ENCODE measurements at places on chromosomes 5 and 9.

DNA sequence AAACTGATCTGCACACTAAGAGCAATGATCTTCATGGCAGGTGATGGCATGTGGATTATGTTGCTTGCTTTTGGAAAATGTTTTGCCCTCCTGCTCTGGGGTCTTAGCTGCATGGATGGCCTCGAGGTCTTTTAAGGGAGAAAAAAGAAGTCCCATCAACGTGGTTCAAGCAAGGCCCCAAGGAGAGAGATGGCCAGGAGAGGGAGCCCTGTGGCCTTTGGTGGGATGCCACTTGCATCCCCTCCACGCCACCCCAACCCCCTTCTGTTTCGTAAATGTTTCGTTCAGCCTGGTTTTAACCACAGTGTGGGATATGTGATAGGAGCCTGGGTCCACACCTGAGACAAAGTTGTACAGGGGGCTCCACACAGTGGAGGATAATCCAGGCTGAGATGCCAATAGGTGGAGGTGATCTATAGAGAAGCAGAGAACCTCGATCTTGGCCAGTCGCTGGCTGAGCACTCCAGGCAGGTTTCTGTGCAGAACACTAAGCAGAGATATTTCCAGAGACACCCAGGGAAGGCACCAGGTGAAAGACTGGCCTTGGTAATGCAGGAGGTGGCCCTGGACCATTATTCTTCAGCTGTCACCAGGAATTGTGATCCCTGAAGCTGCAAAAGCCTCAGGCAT, 25.8 kb upstream of the FRRS1L start:
- DNase-seq = no peak

- DNase-seq = no peak
Observed at GRCh38 chr5:44568519-44568918, 179.3 kb upstream of the FGF10 start.

GRCh38 chr9:93415176-93415690, 36.3 kb upstream of the FAM120A start:
- DNase-seq = no peak

- DNase-seq = no peak
Observed at GRCh38 chr9:722388-722980, 119.0 kb upstream of the DMRT1 start.

DNA sequence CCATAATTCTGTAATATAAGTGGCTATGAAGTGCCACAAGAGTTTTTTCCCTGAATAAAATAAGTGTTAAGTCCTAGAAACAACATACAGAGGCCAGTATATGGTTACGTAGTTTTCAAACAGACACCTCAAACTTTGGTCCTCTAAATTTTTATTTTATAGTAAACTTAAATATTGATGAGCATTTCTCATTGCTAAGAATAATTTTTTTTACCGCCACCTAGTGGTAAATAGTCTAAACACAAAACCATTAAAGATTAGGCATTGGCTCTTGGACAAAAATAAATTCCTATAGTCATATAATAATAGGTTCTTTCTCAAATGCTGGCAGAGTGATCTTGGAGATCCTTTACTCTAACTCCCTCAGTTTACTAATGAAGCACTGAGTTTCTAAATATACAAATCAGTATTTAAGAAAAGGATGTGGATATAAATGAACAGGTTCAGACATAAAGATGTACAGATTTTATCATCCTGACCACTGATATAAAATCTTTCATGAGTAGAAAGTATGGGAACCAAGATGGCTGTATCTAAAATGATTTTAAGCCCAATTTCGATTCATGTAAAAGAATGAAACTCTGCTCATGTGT, 136.2 kb downstream of the FANCC start:
- no peak for DNase-seq

GRCh38 chr5:37740331-37741066, 99.3 kb downstream of the GDNF start:
- no peak for DNase-seq

GRCh38 chr9:113219186-113219936, 1.7 kb downstream of the FKBP15 start:
- DNase-seq = no peak

- no peak for DNase-seq
Observed at GRCh38 chr5:115306011-115306536, 9.6 kb upstream of the CCDC112 start.

- DNase-seq = no peak
Observed at GRCh38 chr5:77958642-77959330, 182.6 kb upstream of the TBCA start.

DNA sequence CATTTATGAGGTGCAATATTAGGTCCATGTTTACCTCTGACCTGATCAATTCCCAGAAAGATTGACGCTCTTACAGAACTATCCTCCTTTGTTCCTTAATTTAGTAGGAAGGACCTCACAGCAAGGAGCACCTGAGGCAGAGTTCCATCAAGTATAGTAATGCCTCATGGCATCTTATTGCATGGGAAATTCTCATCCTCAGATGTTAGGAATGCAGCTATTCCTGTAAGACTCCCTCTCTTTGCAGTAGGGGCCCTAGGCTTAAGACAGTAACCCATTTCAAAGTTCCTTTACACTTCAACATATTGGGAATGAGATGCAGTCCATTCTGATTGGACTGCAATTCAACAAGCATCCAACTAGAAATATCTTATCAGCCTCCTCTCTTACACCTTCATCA, 69.8 kb downstream of the SLCO4C1 start:
- DNase-seq = no peak

DNA sequence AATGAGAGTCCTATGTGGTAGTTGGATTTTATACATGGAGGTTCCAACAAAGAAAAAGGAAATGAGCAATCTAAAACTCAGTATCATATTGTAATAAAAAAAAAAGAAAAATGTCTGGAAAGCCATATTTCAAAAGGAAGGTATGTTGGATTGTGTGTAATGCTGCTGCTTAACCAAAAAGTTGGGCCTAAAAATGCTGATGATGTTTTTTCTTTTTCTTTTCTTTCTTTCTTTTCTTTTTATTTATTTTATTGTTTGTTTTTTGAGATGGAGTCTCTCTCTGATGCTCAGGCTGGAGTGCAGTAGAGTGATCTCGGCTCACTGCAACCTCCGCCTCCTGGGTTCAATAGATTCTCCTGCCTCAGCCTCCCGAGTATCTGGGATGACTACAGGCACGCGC, 1424.0 kb upstream of the CDH6 start:
- DNase-seq = no peak

DNA sequence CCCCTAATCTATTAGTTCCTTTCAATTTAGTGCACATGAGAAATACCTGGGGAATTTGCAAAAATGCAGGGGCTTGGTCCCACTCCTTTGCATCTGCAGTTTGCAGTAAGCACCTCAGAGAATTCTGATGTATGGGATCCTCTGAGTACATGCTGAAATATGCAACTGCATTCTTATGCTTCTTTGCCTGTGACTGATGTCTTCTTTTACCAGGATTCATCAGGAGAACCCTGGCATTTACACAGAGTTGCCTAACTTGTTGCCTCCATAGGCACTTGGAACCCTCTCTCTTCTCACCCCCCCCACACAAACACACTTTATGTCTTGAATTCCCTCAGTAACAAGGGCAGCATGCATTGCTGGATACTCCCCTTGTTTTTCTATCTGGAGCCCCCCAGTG, 173.1 kb downstream of the KDM4C start:
- DNase-seq = no peak

GRCh38 chr5:97224112-97224750, 41.2 kb upstream of the RIOK2 start:
- no peak for DNase-seq

Data from AG09319 (cell line).